ENCODE measurements at places on chromosomes 7 and 10.
A peak's percentile ranks its signal among the peaks of the same experiment; 100 is the strongest.

DNA sequence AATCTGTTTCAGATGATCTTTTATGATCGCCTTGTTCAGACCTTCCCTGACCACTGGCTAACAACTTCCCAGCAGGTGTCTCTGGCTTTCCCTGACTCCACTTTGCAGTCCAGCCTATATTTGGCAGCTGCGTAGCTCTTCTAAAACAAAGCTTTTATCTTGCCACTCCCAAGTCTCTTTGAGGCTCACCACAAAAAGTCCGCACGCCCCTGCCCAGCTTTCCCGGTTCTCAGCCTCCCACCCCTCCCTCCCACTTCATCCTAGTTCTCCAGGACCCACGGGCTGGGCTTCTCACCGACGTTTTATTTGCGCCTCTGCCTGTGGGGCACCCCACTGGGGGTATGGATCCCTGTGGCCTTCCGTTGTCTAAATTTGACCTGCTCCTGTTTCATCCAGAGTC, 58.9 kb upstream of the USP6NL start:
- no peak for DNase-seq

DNA sequence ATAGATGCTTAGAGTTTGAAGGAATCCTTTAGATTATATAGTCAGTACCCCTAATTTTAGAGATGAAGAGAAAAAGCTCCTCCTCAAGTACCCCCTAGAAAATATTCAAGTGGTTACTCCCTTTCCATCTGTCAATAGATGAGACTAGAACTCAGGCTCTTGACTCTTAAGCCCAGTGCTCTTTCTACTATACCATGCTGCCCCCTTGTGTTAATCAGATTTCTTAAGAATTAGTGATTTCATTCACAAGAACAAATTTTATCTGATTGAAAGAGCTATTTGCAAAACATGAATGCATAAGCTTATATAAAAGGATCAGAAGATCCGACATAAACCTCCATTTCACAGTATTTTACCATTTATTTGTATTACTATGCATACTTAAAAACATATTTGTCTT, 179.3 kb downstream of the TFEC start:
- no peak for DNase-seq

- no peak for DNase-seq
These were observed 154.0 kb downstream of the CCDC3 start for GRCh38 chr10:12847361-12847975.

- no peak for DNase-seq
These were observed 13.2 kb downstream of the TACR2 start for GRCh38 chr10:69403519-69403918.

DNA sequence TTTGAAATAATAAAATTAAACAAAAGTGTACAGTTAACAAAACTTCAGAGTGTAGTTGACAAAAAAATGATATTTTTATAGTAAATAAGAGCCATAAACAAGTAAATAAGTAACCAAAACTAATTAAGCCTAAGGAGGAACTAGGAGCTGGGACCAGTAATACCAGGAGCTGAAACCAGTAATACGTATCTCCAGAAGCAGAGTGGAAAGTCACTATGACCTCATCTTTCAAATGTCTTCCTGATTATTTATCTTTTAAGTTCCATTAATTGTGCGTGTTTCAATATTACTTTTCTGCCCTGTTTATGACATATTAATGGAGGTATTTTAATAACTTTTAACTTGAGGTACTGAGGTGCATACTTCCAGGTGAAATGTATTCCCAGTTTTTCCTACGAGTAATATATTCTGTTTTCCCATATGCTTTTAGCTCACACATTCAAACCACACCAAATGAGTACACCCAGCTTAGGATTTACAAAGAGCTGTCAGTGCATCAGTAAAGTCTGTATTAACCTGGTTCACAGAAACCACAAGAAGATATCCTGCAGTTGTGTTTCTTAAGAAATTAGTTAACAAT, 283.7 kb upstream of the HGF start:
- DNase-seq: no peak

GRCh38 chr10:16565604-16566003, 43.9 kb upstream of the C1QL3 start:
- DNase-seq: no peak

- DNase-seq: no peak
These were observed 144.0 kb downstream of the AUTS2 start for GRCh38 chr7:69742237-69742636.

DNA sequence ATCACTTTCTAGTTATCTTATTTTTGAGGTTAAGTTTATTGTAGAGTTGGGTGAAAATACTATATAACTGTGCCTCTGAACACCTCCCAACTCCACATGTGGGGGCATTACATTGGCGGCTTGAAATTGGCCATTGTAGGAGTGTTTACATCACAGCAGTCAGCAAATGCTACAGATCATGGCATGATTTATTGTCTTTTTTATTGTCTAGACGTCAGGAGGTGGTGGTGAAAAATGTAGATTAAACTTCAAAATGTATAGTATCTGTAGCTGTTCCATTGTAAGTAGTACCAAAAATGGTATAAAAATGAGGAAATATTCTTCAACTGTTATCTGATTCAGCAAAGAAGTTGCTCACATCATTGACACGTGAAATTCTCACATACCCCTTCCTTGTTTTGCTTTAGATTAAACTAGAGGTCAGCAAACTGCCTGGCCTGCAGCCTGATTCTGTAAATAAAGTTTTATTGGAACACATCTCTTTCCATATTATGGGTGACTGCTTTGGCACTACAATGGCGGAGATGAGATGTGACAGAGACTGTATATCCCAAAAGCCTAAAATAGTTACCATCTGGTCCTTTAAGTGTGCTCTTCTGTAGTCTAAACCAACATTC, 35.0 kb downstream of the TAF3 start:
- DNase-seq: no peak

- DNase-seq: no peak
These were observed 303.0 kb downstream of the ELMO1 start for GRCh38 chr7:37145682-37146081.

DNA sequence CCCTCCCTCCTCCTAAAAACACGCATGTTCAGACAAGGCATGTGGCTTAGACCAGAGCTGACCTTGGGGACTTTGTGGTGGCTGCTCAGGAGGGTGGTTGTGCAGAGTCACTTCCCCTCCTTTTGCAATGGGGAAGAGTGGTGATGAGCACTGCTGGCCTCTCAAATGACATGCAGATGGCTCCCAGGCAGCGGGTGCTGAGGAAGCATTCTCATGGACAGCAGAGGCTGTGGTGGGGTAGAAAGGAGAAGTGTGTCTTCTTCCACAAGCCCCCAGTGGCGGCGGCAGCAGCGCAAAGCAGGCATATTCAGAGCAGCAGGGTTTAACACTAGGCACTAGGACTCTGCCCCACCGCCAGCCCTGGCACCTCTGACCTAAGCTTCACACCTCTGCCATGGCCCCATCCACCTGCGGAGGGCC, 105.9 kb upstream of the ANLN start:
- DNase-seq: peak; percentile 54

DNA sequence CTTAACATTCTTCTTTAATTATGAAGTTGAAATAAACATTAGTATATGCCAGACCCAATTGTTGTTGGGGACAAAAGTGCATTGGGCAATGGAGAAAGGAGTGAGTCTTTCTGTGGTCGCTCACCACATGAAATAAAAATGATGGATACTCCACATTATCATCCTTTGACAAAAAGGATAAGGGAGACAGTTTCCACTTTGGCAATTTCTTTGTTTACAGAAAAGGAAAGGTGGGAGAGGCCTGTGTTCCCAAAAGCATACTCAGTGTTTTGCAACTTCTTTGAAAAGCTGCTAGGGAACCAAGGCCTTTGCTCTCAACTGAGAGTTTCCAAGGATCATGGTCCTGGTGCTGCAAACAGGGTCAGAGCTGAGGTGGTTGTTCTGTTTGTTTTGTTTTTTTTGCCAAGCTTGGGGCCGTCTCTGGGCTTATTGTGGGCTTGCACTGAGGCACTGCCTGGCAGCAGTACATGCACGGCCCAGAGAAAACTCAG, 341.9 kb downstream of the TNS3 start:
- no peak for DNase-seq

DNA sequence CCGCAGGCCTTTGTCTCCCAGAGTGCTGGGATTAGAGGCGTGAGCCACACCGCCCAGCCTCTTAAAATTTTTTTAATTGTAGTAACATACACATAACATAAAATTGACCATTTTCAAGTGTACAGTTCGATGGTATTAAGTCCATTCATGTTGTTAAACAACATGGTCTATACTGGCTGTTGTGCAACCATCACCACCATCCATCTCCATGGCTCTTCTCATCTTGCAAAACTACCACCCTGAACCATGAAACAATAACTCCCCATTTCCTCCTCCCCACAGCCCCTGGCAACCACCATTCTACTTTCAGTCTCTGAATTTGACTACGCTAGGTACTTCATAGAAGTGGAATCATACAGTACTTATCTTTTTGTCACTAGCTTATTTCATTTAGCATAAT, 7.9 kb upstream of the ZFYVE27 start:
- DNase-seq: no peak

DNA sequence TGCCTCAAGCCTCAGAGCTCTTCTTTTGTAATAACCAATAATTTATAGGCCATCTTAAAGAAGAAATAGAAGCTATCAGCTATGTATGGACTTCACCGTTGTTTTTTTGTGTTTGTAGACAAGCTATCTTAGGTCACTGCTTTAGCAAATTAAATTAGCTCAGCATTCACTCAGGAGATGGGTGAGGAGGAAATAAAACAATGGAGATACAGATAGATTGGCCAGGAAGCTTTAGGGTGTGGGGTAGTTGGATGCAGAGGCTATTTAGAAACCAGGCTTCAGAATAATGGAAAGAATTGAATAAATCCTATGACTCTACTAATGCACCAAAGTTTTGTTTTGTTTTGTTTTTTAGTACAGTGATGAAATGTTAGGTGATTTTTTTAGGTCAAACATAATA, 66.1 kb downstream of the MDFIC start:
- DNase-seq: no peak

DNA sequence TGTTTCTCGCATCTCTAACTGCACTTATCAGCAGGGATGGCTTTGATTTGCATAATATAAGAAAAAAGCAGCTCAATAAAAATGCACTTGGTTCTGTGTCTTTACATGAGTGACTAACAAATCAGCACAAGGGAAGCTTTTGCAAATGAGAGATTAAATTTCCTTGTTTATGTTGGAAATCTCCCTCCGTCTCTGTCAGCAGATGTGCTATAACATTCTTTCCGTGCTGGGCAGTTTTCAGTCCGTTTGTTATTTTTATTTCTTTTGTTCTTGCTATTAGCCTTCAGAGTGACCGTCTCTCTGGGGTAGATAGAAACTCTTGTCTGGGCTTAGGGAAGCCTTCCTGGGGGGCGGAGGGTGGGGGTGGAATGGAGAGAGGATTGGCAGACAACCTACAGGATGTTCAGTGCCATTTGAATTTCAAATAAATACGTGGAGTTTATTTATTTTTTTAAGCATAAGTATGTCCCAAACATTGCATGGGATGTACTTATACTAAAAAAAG, 96.0 kb downstream of the GATA3 start:
- DNase-seq: no peak

DNA sequence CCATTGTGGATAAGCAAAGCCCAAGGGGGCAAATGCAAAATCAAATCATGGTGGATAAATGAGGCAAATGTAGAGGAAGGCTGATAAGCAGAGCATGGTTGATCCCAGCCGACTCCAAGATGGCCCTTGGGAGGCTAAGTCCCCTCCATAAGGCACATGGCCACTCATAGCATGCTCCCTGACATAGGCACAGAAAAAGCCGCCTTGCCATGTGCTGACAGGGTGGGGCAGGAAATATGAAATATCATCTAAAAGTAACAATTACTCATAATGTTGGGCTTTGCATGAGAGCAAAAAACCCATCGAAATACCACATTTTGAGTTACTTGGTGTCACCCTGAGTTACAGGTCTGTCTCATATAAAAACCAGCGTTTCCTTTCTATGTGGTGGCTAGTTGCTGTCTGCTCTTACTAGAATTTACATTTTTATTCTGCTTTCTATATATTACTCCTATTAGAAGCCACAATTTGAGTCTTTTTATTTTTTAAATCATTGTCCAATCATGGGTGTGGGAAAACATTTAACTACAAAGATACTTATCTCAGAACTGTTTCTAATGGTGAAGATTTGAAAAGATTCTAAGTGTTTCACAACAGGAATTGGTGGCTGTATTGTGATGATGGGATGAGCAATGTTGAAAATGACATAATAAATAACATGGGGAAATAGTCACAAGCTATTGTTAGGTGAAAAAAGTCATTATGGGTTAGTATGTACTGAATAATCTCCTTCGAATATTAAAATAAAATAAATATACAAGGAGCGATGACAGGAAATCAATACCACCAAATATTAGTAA, 102.7 kb downstream of the CUBN start:
- DNase-seq: no peak

DNA sequence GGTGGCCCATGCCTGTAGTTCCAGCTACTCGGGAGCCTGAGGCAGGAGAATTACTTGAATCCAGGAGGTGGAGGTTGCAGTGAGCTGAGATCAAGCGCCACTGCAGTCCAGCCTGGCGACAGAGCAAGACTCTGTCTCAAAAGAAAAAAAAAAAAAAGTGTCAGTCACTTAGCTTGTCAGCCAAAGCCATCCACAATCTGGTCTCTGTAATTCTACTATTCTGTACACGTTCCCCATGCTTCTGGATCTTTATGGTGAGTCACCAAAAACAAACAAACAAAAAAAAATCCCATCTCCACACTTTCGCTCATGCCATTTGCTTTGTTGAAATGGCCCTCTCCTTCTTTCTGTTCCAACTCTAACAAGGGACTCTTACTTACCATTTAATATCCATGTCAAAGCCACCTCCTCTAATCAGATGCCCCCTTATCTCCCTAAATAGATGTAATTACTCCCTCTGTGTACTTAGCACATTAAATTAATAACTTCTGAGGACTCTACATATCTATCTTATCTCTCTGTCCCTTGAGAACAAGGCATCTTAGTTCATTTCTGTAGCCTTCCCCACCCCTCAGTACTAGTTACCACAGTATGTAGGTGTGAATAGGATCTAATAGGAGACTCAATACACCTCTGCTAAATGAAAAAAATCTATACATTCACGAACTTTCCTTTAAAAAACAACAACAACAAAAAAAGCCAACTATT, 128.4 kb downstream of the ELMO1 start:
- DNase-seq: no peak

- no peak for DNase-seq
These were observed 7.2 kb downstream of the CDK14 start for GRCh38 chr7:90603346-90603745.

DNA sequence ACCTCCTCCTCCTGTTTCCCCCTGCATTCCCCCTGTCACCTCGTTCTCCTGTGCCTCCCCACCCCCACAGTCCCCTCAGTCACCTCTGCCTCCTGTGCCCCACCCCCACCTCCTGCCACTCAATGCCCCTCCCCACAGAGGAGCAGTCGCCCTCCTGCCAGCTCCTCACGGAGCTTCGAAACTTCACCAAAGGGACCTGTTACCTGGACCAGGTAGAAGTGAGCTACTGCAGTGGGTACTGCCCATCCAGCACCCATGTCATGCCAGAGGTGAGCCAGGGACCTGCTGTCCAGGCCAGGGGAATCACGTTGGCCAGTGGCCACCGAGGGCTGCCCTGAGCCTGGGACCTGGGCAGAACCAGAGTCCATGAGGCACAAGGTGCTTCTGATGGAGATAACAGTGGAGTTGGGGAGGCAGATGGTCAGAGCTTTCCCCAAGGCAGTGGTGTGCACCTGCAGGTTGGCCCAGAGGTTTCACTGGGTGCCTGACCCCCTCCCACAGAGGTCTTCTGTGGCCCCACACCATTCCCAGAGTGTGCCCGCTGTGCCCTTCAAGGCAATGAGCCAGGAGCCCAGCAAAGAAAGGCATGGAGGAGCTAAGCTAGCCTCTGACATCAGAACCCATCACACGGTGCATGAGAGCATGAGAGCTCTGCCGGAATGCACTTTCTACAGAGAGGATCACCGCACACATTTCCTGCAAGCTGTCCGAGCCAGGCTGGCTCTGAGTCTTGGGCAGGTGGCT, 7.0 kb upstream of the ZNF862 start:
- no peak for DNase-seq

GRCh38 chr10:695396-695795, 5.9 kb upstream of the DIP2C start:
- no peak for DNase-seq
